Activated naive CD8-positive, alpha-beta T cell treated with anti-CD3 and anti-CD28 coated beads, Interleukin-2, amount 10 ng/mL, durations not matched to agents 7 days and 5 days (primary cell): ENCODE measurements at places on chromosomes 6 and 20. TPM values are rescaled to one million over a fixed set of nuclear protein-coding genes. Genes with fewer than 3 reads are reported as not detected.

- no peak for DNase-seq
Measured at GRCh38 chr6:50116390-50116789, 66.7 kb upstream of the DEFB112 start.

- DNase-seq = no peak
Measured at GRCh38 chr6:151139524-151139923, 100.2 kb upstream of the AKAP12 start.

Gene SCGN
- total RNA-seq = not detected

Gene SMPDL3A
- total RNA-seq = 0.17 TPM

Gene PRRC2A
- total RNA-seq = 257 TPM

- no peak for DNase-seq
Measured at GRCh38 chr20:17875106-17875980, 93.3 kb downstream of the SNX5 start.

DNA sequence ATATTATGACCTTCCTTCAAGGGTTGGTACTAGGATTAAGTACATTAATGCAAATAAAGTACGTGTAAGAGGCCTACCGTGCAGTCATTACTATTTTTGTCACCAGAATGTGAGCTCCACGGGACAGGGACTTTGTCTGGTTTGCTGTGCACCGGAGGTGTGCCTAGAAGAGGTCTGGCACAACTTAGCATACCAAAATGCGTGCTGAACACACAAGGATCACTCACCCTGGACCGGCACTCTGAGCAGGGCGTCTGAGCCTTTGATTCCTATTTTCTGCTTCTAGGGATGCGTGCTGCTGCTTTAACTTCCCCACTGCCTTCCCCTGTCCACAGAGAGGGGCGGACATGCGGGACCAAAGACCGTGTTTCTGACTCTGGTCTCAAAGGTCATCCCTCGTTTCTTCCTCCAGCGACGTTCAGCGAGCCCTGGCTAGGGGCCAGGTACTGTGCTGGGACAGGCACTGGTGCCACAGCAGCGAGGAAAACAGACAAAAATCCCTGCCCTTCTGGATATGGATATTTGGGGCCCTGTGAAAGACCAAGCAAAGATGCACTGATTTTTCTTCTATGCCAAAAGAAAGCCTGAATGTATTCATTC is 222.7 kb downstream of the BMP7 start:
- DNase-seq = no peak

Gene ADGRF4
- not detected for total RNA-seq

- DNase-seq = no peak
Measured at GRCh38 chr6:15526212-15526701, 136.6 kb downstream of the DTNBP1 start.

DNA sequence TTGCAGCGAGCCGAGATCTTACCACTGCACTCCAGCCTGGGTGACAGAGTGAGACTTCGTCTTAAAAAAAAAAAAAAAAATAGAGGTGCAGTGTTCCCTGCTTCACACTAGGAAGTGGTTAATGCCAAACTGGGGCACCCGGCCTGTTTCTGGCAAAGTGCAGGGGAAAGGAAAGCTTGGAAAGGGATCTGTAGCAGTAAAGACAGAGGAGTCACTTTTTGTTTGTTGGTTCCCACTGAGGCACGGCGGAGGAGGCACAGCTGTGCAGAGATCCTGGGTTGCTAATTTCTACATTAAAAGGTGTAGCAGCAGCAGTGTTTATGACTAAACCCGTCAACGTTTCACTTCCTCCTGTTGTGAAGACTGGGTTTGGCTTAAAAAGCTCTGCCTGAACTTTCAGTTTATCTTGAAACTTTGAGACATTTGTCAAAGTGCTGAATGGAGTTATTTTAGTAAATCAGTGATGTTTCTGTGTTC is 125.6 kb downstream of the CARMIL1 start:
- peak; percentile 64 for DNase-seq

DNA sequence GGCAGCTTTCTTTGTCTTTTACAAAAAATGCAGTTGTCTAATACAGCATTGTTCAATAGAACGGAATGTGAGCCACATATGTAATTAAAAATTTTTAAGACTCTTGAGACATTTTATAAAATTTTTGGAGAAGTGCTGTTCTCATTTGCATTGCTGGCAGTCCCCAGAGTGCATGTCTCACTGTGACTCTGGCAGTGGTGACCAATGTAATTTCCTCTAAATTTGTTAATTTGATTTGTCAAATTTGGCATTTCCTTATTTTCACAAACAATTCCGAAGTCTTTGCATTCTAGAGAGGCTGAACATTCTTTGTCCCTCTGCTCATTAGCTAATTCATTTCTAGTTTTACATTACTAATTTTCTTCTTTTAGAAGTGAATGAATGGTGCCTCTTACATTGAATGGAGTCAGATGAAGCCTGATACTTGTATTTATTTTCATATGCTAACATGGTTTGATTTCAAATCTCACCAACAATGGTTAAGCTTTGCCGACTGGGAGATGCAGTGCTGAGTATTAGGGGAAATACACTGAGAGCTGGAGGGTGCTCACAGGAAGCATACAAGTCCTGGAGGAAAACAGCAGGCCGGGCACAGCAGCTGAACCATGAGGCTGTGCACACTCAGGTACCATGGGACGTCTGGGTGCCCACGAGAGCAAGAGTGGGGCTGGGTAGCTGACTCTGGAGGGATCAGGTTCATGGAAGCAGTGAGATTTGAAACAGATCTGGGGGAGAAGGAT is 68.5 kb upstream of the ARMC2 start:
- DNase-seq = no peak

DNA sequence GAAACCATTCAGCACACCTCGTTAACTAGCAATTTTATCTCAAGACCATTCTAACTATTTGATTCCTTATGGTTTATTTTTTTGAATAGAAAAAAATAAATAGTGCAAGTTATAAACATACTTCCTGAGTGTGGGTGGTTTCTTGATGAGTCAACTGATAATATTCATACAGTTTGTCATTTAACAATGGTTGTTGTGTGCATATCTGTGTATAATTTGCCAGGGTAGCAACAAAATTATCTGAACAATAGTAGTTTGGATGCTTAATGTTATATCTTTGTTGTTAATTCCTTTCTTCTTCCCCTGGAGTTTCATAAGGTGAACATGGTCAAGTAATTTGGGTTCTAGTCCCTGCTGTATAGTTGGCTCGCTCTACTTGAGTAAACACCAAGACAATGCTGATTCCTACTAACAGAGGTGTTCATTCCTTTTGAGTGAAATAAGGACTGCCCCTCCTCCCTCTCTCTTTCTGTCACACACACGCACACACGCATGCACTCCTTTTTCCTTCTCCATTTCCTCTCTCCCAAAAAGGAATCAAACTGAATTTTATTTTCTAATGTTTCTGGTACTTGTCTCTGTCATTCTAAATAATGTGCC is 938.1 kb upstream of the EPHA7 start:
- DNase-seq = no peak

- peak; percentile 73 for DNase-seq
Measured at GRCh38 chr20:48718786-48719578, 108.8 kb downstream of the PREX1 start.

DNA sequence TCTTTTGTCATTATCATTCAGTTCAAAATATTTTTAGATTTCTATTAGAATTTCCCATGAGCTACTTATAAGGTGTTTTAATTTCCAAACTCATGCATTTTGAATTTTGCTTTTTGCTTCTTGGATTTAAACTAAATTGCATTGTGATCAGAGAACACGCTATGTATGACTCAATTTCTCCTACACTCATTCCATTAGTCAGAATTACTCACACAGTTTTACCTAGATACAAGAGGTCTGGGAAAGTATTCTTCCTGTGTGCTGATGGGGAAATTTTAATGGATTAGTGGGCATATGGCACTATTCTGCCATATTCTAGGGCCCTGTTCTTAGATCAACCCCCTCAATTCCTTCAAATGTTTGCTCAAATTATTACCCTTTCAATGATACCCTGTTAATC is 49.9 kb upstream of the BMP5 start:
- DNase-seq = no peak

- no peak for DNase-seq
Measured at GRCh38 chr20:57553376-57554018, 7.4 kb upstream of the PCK1 start.

GRCh38 chr6:170162011-170162774 is 128.7 kb downstream of the DLL1 start:
- no peak for DNase-seq

Gene NRSN1
- not detected for total RNA-seq

GRCh38 chr20:57495978-57496377 is 29.0 kb downstream of the CTCFL start:
- no peak for DNase-seq

DNA sequence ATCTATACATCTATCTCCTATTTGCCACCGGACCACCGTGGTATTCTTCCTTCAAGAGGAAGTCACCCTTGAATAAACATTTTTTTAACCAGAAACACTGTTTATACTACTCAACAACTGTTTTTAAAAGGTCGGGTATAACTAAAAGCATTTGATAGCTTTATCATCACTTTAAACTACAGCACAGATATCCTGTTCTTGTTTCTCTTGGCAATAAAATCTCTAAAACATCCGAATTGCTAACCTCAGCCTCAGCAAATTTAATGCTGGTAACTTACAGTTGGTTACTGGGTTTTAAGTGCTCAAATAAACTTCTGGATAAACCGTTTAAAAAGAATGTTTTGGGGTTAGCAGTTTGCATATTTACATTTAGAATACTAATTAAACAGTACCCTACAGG is 20.4 kb downstream of the ZUP1 start:
- DNase-seq = no peak
